SHP77 (cell line): ENCODE measurements at places on chromosomes 2 and 18.

- DNase-seq: peak; percentile 38
These were observed 418.2 kb upstream of the HS6ST1 start for GRCh38 chr2:128736689-128737545.

DNA sequence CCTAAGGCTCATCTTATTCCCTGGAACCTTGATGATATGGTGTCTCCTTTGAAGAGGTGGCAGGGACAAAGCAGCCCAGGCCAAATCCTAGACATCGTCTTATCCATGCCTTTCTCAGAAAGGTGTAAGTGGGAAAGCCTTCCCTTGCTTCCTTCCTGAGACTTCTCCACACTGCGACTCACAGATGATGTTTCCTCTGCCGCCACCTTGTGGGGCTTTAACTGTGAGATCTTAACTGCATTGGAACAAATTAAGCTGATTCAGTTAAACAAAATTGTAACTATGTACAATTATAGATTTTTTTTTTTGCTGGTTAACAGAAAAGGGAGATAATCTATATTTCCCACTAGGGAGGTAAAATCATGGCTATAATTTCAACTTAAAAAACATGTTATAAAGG lies 10.0 kb upstream of the GCA start:
- DNase-seq: peak; percentile 20

GRCh38 chr2:158934170-158934569 lies 34.3 kb upstream of the TANC1 start:
- no peak for DNase-seq

DNA sequence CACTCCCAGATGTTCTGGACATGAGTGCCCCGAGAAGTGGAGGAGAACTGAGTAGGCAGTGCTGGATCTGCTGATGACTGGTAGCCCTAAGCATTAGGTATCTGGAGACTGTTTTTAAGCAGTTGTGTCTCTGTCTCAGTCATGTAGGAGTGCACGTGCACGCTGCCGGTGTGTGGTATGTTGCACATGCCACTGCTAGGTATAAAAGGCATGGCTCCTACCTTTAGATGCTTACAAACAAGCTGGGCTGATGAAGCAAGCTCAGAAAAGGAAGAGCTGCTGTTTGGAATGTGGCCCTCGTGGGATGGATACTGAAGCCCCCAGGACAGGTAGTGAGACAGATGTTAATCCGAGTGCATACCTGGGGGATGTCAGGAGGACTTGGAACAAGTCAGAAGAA lies 49.1 kb downstream of the HK2 start:
- DNase-seq: no peak

DNA sequence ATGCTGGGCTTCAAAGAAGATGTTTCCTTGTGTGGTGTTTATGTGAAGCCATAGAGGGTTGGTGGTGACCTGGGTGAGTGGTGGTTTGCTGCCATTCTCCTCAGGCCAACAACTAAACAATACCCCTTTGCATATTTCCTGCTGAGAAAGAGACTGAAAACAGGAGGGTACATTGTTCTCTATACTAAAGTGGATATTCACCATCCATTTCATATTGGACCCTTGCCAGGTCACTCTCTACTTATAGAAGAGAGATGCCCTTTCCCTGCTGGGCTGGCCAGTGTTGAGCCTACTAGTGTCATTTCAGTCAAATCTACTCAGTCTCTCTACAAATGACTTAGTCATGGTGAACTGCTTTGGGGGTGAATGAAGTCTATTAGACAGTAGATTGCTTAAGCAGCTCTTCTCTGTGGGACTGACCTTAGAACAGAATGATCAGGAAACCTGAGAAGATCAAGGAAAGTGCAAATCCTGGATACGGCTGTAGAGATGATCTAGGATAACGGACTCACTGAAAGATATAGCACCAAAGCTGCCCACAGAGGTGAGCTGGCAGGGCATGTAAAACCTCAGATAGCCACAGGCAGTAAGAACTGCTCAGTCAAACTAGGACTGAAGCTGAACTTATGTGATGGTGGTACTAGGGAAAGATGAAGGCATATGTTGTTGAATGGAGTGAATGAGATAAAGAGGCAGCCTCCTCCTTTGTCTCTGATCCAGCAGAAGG lies 154.9 kb downstream of the MYO3B start:
- no peak for DNase-seq
